ENCODE measurements at places on chromosomes 12 and 14.

- DNase-seq = no peak
Observed at GRCh38 chr12:29547864-29548263, 50.4 kb upstream of the OVCH1 start.

GRCh38 chr12:28489246-28489645, 299.0 kb downstream of the CCDC91 start:
- DNase-seq = no peak

DNA sequence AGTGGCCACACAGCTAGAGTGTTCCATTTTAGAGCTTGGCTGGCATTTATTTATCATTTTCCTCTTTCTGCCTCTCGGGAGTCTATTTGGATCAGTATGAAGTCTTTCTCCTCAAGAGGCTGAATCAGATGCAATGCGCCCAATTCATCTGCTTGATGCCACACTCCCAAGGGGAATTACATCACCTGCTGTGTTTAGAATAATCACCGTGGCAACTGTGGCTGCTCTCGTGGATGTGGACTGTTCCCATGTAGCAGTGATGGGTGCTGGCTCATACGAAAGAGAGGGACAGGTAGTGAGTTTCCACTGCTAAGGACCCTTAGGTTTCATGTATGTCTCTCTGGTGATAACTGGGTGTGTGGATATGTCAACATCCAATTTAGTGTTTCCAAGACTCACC, 70.7 kb downstream of the SRRM4 start:
- DNase-seq = no peak

DNA sequence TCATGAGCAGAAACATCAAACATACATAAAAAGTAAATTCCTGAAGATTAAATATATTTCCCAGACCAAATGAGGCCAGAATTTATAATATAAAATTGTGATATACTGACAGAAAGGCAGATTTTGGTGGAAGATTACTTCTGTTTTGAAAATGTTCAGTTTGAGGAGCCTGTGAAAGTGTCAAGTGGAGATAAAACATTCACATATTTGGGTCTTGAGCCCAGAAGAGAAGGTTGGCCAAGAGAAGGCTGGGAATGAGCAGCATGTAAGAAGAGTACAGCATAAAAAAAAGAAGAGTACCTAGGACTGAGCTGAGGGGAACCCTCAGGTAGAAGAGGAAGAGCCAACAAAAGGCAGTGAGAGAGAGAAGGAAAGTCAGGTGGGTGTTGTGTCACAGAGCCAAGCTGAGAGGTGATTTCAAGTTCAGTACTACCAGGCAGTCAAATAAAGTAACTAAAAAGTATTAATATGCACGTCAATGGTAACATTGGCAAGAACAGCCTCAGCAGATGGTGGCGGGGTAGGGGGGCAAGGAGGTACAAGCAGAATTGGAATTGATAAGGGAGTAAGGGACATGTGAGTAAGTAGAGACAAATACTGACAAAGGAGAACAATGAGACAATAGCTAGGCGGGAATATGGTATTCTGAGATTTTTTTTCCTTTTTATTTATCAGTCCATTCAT, 120.7 kb upstream of the TTC7B start:
- no peak for DNase-seq

- no peak for DNase-seq
Observed at GRCh38 chr14:104573930-104574329, 5.6 kb upstream of the C14orf180 start.

GRCh38 chr14:99063620-99064225, 208.3 kb downstream of the BCL11B start:
- no peak for DNase-seq
